ENCODE measurements at places on chromosomes 1 and 21.

DNA sequence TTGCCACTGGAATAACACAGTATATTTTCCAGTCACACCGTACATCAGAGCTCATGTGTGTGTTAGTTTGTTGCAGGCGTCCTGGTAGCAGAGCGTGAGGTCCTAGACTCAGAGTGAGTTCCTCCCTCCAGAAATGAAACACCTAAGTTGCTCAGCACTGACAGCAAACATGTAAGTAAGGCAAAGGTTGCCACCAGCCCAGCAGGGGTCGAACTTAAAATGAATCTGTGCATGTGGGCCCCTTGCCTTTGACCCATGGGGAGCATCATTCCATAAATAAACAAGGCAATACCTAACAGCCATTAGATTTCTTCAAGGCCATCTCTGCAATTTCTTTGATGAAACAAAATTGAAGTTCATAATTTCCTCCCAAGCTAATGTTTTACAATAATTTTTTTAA lies 125.3 kb upstream of the ERG start:
- DNase-seq = no peak

- no peak for DNase-seq
These were observed 19.4 kb downstream of the RPS6KC1 start for GRCh38 chr1:213070406-213070805.

GRCh38 chr1:116374353-116375147 lies 1.5 kb downstream of the ATP1A1 start:
- no peak for DNase-seq

GRCh38 chr1:189616893-189617292 lies 860.8 kb downstream of the BRINP3 start:
- DNase-seq = no peak

DNA sequence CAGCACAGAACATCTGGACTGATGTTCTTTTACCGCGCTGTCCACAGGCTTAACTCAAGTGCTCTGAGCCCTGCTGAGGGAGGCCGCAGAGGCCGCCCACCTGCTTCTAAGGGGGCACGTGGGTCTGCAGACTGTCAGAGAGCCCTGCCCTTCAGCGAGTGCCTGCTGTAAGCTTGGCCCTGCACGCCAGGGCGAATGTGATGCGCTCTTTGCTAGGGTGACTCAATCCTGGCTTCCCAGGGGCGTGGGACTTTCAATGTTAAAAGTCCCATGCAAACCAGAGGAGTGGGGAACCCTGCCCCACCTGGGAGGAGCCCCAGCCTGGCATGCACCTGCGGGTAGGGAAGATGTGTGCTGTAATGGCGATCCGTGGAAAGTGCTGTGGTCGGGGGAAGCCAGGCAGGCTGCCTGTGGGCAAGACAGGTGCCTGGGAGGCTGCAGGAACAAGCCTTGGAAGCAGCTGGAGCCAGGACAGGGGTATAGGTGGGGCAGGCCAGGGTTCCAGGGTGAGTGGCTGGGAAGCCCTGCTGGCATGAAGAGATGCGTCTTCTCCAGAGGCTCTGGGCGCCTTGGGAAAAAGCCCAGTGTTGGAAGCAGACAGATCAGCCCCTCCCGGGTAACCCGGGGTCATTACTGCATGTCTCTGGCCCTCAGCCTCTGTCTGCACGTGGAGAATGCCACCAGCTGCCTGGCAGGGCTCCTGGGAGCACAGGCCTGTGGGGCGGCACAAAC lies 594 bp upstream of the PANK4 start:
- no peak for DNase-seq

GRCh38 chr1:210736713-210737112 lies 397.2 kb downstream of the KCNH1 start:
- DNase-seq = no peak

DNA sequence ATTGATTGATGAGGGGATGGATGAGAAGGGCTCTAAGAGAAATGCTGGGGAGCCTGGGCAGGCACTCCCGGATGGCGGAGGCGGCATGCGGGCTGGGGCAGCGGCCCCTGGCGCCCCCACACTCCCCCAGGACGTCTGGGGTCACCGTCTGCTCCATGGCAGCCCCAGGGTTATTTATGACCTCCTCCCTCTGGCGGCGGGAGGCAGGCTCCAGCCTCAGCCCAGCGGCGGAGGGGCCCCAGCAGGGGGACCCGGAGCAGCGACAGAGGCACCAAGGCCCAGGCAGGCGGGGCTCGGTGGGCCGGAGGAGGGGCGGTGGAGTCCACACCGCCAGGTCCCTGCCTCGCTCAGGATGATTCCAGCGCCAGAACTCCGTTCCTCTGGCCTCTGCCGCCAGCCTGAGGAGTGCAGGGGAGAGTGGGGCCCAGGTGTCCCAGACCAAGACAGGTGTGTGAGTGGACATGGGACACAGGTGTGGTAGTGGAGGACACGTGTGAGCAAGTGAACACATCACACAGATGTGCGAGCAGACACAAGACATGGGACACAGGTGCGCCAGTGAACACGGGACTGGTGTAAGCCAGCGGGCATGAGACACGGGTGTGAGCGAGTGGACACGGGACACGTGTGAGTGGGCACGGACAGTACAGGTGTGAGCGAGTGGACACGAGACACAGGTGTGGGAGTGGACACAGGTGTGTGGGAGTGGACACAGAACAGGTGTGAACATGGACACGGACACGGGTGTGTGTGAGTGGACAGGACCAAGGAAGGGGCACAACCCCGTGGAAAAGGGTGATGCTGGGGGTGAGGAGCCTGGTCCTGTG lies 2.5 kb upstream of the SAMD11 start:
- DNase-seq = peak; percentile 86

GRCh38 chr21:45517249-45518065 lies 24.8 kb downstream of the SLC19A1 start:
- no peak for DNase-seq

DNA sequence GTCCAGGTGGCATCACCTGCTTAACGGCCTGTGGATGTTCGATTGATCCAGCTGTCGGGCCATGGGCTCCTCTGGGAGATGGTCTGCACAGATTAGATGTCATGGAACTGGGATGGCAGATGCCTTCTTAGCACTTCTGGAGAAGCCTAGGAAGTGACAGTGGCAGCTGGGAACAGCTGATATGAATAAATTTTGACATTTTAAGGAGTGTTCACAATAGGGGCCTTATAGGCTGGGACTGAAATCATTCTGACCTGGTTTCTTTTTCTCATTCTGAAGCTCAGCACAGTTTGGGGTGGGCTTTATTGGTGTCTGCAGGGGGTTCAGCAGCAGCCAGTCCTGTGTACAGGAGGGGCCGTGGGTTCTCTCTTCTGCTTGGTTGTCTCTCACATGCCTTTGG lies 175.3 kb downstream of the CACNA1E start:
- no peak for DNase-seq

DNA sequence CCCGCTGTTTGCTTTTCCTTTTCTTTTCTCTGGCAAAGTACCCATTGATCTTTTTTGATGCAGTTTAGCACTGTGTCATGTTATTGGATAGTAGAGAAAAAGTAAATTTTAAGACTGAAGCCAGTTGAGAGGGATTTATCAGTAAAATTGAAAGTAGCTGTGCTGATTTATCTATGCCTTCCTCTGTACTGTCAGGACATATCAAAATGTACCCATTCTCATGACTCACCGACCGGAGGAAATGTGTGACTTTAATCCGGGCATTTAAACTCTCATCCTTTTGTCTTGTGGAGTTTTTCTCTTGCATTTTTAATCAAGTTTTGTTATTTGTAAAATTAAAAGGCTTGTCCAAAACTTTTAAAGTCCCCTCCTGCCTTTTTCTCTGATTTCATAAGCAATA lies 276.6 kb upstream of the FMN2 start:
- DNase-seq = no peak

DNA sequence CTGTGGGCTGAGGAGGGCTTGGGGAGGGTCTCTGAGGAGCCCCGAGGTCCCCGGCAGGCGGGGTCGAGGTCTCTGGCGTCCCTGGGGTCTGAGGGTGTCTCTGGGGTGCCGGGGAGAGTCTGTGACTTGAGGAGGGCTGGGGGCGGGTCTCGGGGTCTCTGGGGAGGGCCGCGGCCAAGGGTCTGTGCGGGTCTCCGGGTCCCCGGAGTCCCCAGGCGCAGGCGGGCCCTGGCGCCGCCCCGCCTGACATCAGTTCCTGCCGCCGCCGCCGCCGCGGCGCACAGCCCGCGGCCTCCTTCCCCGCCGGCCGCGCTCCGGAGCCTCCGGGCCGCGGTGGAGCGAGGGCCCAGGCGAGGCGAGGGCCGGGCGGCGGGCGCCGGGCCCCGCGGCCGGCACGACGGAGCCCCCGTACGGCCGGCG lies at the start of gene PLEKHM2:
PLEKHM2 (plus strand) TSS at position 279 of the 420 bp plus-strand sequence. CDS start 239 bp downstream, outside the sequence.
- peak; percentile 14 for DNase-seq

DNA sequence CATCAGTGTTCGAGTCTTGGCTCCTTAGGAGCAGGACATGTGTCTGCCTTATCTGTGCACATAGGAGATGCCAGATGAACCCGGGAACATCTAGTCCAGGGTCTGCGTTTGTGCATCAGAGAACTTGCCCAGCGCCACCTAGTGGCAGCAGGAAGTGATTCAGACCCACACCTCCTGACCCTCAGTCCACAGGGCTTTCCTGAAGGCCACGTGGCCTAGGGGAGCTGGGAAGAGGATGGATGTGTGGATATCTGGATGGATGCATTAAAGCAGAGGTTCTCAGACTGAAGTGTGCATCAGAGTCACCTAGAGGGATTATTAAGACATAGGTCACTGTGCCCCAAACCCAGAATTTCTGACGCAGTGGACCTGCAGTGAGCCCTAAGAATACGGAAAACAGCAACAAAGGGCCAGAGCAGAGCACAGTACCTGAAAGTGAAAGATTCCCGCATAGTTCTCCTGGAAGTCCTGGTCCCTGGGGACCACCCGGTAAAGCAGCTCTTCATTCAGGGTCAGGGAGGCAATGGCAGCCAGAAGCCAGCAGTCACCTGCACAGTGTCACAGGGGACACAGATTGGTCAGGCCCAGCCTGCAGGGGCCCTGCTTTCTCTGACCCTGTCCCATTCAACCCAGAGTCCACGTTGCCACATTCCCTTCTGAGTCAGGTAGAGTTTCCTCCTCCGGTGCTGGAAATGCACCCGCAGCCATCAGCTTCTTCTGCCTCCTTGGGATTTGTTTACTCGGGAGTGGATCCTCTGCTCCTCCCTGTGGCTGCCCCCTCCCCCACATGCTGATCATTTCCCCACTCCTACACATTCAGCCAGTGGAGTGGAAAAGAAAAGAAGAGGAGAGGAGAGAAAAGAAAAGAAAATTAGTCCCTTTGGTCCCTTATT lies 37.0 kb downstream of the CAPN8 start:
- DNase-seq = peak; percentile 72

GRCh38 chr1:41349361-41350054 lies 11.7 kb upstream of the FOXO6 start:
- no peak for DNase-seq

GRCh38 chr1:212529211-212529741 lies 79.3 kb upstream of the ATF3 start:
- no peak for DNase-seq

DNA sequence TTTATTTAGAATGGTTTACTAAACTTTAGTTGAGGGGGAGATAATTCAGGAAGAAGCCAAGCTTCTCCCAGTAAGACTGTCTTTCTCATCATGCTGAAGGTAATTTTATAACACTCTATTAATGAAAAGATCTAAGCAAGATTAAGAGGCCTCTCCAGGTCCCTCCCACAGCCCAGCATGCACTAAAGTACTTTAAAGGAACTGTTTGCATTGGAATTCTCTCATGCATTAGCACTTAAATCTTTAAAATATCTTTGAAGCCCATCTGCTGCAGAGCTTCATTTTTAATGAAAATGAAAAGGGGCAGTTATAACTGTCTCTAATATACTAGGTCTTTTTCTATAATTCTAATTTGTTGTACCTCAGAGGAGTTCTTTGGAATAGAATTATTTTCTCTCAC lies 1379.1 kb upstream of the ADGRL4 start:
- no peak for DNase-seq

GRCh38 chr1:47898133-47898845 lies 98.9 kb downstream of the TRABD2B start:
- no peak for DNase-seq

GRCh38 chr1:24925082-24925779 lies 4.8 kb downstream of the RUNX3 start:
- no peak for DNase-seq

DNA sequence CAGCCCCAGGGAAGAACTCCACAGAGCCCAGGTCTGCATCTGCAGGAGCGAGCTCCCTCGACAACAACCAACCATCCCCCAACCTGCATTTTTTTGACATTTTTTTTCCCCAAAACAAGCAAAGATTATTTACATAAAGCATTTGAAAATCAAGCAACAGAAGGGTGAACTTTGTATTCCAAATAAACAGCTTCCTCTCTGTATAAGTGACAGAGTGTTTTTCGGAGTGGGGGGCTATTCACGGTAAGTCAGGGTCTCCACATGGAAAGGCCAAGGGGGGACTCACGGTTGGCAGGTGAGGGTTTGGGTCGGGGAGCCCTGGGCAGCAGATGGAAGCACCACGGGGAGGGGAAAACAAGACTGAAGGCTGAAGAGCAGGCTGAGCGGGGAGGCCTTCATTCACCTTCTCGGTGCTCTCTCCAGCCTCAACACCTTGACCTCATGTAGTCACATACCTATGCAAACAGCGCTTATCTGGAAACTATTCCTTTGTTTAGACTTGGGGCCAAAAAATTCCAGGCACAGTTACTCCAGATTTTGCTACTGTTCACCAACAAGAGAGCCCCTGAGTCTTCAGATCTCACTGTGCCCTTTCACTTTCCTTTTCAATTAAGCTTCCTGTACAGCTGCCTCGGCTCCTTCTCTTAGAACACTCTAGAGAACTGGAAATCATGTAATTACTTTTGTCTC lies 27.6 kb downstream of the C2CD2 start:
- DNase-seq = no peak

DNA sequence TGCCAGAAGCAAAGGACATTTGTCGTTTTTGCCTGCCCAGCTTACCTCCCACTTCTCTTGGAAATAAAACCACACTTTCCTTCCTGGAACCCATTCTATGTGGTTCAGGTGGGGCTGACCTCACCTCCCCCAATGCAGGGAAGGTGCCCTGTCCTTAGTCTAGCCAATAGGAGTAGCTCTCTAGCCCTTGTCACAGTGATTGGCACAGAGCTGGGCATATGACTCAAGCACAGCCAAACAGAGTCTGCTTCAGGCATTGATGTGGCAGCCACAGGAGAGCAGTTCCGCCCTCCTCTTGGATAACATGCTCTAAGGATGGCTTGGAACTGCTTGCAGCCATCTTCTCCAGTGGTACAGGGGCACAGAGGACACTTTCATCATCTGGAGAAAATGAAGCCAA lies 134.0 kb downstream of the LRIG2 start:
- DNase-seq = no peak

GRCh38 chr1:91706140-91706957 lies 179.6 kb downstream of the TGFBR3 start:
- DNase-seq = no peak

- no peak for DNase-seq
These were observed 40.7 kb downstream of the CD2 start for GRCh38 chr1:116794804-116795481.
